ENCODE measurements at places on chromosomes 7 and 10. TPM values are rescaled to one million over a fixed set of nuclear protein-coding genes. Genes with fewer than 3 reads are reported as not detected.
A peak's percentile ranks its signal among the peaks of the same experiment; 100 is the strongest.

GRCh38 chr7:18289788-18290187 lies 205.8 kb upstream of the HDAC9 start:
- no peak overlapping the region for H3K4me3 ChIP-seq
- H3K27me3 ChIP-seq, result peaks cover 11% of the 10 kb centered on the region
- no peaks in the 10 kb centered on the region for H3K36me3 ChIP-seq
- DNase-seq, result no peak
- no peaks in the 10 kb centered on the region for H3K4me1 ChIP-seq

- no peak overlapping the region for H3K4me3 ChIP-seq
- no peaks in the 10 kb centered on the region for H3K4me1 ChIP-seq
- DNase-seq, result no peak
Measured at GRCh38 chr7:25638068-25638467, 409.8 kb upstream of the NPVF start.

GRCh38 chr10:26703096-26703495 lies 5.6 kb downstream of the PDSS1 start:
- H3K4me1 ChIP-seq, result peaks cover 7% of the 10 kb centered on the region
- H3K27ac ChIP-seq, result no peak overlapping the region
- peaks cover under 1% of the 10 kb centered on the region for H3K36me3 ChIP-seq
- H3K27me3 ChIP-seq, result no peaks in the 10 kb centered on the region
- no peak overlapping the region for H3K4me3 ChIP-seq
- no peak for DNase-seq

DNA sequence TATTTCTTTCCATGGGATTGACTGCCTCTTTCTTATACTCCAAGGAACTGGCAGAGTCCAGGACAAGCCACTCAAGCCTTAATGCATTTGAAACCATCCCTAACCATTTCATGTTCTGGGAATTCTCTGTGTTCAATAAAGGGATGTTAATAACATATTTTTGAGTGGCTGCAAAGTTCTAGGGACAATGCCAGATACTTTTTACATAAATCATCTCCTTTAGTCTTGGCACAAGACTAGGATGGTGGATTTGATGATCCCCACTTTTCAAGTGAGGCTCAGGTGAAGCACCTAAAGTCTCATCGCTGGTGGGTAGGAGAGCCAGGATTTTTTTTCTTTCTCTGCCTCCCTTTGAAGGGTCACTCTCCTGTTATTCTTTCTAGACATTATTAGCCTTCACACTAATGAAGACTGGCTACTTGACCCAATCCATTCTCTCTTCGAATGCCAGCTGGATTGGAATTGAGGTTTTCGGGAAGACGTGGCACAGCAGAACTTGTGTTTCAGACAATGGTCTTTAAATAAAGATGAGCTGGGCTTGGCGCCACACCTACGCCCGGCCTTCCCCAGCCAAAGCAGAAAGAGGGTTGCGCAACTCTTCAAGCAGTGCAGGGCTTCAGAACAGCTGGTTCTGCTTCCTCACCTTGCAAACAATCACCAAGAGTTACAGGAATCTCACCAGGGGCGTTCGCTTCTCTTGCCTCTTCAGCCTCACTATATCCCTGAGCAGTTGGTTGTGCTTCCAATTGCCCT lies 73.8 kb upstream of the BMPER start:
- no peak for DNase-seq
- no peak overlapping the region for H3K27ac ChIP-seq
- no peaks in the 10 kb centered on the region for H3K4me1 ChIP-seq
- no peaks in the 10 kb centered on the region for H3K36me3 ChIP-seq
- no peak overlapping the region for H3K4me3 ChIP-seq
- H3K27me3 ChIP-seq, result no peaks in the 10 kb centered on the region

- no peaks in the 10 kb centered on the region for H3K36me3 ChIP-seq
- no peak for DNase-seq
- no peak overlapping the region for H3K4me3 ChIP-seq
- peaks cover 30% of the 10 kb centered on the region for H3K4me1 ChIP-seq
Measured at GRCh38 chr10:112981553-112981952, 31.5 kb downstream of the TCF7L2 start.

- H3K4me1 ChIP-seq, result no peaks in the 10 kb centered on the region
- peak; percentile 56 for DNase-seq
- H3K4me3 ChIP-seq, result no peak overlapping the region
Measured at GRCh38 chr7:143171697-143172096, 11.5 kb upstream of the TAS2R39 start.

ADAM12 gene
- 361 TPM for total RNA-seq

VTI1A gene
- total RNA-seq, result 34.7 TPM

GNAT3 gene
- not detected for total RNA-seq

ANKRD61 gene
- total RNA-seq, result not detected

RELN gene
- total RNA-seq, result 0.36 TPM

Measured in osteoblast (primary cell).